ENCODE measurements at places on chromosomes 4 and X.
A peak's percentile ranks its signal among the peaks of the same experiment; 100 is the strongest.

- DNase-seq = no peak
Measured at GRCh38 chr4:185017964-185018772, at the start of gene HELT. Gene HELT (plus strand): TSS chr4:185018490. CDS start chr4:185018929, 439 bp downstream.

DNA sequence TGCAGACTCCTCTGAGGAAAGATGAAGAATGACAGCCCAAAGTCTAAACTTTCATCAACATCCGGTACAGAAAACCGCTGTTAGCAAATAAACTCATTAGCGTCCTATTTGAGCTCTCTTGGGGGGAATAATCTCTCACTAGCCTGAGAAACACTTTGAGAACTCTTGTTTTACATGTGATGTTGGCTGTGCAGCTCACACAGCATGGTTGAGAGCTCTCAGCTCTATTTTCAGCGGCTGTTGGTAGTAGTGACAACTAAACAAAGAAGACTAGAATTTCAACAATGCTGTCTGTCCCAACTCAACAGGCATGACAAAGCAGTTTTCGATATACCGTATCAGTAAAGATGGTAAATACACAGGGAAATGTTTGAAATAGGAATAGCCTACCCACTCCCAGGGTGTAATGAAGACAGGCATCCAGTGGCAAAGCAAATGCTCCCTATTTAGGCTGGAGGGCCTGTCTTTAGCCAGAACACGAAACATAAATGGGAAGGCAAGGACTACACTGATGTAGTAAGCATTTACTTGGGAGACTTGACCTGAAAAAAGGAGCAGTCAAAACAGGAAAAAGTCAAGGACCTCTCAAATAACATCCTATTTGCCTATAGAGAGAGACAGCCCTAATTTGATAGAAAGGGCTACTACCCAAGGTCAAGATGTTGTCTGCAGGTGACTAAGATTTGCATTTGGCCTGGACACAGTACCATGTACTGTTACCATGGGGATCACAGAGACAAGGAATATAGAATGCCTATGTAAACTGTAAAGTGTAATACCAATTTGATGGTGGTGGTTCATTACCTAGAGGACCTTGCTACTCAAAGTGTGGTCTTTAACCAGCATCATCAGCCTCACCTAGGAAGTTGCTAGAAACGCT is 60.4 kb downstream of the PPEF2 start:
- DNase-seq = no peak

DNA sequence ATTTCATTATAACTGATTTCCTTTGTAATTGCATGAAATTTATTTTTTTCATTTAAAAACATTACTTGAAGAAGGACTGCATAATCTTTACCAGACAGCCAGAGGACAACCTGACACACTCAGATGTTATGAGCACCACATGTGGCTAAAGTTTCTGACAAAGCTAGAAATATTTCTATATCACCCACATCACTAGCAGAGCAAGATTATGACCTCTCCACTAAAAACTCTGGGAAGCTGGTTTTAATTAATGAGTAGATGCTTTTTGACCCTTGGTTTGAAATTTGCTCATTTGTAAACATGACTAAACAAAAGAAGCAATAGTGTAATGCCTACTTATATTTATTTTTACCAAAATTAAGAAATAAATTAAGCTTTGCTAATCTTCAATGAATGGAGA is 661.5 kb upstream of the EPHA5 start:
- DNase-seq = no peak

DNA sequence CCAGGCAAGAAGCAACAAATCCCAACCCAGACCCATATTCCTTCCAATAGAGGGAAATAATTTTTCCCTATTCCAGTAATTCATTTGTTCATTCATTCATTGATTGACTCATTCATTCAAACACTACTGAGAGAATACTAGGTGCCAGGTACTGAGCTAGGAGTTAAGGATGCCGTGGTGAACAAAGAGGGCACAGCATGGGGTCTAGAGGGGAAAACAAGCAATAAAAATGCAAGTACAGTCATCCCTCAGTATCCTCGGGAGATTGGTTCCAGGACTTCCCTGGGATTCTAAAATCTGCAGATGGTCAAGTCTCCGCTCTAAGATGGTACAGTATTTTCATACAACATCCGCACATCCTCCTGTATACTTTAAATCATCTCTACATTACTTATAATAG is 18.7 kb downstream of the RASGEF1B start:
- no peak for DNase-seq

DNA sequence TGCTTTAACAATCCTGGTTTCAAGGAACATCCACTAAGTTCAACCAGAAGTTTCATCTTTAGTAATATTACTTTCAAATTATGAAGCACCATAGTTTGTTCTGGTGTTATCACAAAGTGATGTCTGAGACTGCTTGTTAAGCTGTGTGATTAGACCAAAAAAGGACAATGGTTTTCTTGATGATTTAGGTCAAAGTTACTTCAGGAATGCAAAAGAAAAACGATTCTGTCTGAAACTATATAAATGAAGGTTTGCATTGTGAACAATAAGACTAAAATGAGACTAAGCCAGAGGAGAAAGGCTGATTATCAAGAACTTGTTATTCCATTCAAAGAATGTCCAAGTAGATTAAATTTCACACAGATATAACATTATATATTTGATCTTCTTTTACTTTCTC is 122.4 kb upstream of the ETNPPL start:
- DNase-seq = no peak

- DNase-seq = no peak
Measured at GRCh38 chr4:34280131-34280530, 1964.2 kb downstream of the ARAP2 start.

- DNase-seq = no peak
Measured at GRCh38 chr4:186326391-186326790, 60.4 kb downstream of the F11 start.

GRCh38 chr4:89316211-89316610 is 8.6 kb upstream of the GPRIN3 start:
- no peak for DNase-seq

DNA sequence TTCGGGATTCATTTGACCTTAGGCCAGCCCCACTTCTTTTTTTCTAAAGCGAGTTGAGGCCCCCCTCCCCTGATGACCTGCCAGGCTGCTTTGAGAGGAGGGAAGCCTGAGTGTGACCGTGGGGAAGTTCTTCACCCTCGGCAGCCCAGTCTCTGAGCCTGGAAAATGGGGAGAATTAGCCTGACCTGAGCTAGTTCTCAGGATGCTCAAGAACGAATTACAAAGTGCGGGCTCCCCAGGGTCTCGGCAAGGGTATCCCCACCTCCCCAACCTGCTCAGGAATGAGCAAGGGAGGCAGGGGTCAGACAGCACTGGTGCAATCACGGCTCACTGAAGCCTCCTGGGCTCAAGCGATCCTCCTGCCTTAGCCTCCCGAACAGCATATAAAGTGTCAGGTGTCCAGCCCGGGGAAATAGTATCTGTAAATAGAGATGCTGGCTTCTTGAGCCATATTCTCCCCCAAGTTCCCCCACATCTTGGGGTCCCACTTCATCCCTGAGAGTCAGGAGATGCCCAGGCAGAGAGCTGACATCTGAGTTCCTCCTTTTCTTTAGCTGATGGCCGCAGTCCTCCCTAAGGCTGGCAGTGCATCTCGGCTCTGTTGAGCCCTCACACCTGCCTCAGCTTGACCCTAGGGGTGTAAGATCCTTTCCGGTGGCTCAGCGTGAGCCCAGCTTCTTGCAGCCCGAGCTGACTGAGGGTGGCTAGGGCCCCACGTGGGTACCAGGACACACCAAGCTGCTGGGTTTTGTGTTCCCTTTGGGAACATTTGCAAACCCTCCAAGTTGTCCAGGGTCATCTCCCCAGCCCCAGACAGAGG is 1.6 kb downstream of the DUSP9 start:
- DNase-seq = no peak

- DNase-seq = no peak
Measured at GRCh38 chrX:131739823-131740222, 195.9 kb downstream of the OR13H1 start.

- DNase-seq = no peak
Measured at GRCh38 chr4:98542011-98542410, 116.4 kb downstream of the TSPAN5 start.

DNA sequence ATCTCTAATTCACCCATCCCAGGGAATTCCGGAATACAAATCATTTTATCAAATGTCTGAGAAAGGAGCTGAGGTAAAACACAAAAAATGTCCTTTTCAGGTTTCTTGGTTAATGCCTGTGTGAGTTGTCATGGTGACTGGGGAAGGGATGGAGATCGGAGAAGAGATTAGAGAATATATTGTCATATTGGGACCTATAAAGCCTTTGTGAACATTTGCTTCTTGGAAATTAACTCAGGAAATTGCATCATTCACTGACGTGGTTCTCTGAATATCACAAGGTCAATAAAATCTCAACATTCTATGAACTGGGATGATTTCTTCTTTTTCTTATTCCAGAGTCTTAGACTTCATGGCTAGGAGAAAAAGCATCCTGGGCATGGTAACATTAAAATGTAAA is 174.8 kb upstream of the GLRA2 start:
- DNase-seq = no peak

DNA sequence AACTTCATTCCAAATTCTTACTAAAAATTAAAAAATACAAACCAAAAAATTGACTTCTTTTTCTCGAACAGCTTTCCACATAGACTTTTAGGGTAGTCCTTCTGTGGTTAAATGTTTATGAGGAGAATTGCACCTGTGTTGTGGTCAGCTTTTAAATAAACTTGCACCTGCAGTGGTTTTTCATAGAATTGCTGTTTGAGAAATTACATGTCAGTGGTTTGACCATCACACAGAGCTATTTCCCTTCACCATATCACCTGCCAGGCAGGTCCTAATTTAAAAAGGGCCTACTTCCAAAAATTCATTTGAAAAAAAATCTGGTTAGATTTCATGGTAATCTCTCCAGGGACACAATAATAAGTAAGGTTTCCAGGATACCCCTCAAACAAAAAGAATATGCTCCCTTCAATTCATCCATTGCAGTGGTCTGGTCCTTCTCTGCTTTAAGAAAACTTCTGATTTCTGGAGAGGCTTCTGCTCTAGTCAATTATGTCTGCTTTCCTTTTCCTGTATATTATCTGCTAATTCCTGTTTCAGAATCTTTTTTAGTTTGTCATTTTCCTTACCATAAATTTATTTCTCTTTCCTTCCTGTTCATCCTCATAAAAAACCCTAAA is 9.8 kb upstream of the UTP3 start:
- peak; percentile 11 for DNase-seq

DNA sequence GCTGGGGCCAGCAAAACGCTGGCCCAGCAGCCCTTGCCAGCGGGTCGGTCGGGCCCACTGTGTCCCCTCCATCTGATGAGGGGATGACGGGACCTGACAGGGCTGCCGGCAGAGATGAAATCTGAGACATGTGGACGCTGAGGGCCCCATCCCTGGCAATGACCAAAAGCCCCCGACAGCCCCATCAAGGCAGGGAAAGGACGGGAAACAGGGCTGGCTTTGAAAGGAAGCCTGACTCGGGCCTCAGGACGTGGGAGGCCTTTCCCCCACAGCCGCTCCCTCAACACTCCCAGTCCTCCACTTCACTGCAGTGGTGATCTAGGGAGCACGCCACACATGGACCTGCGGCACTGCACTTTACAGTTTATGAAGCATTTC is 202.4 kb downstream of the AFAP1 start:
- no peak for DNase-seq

DNA sequence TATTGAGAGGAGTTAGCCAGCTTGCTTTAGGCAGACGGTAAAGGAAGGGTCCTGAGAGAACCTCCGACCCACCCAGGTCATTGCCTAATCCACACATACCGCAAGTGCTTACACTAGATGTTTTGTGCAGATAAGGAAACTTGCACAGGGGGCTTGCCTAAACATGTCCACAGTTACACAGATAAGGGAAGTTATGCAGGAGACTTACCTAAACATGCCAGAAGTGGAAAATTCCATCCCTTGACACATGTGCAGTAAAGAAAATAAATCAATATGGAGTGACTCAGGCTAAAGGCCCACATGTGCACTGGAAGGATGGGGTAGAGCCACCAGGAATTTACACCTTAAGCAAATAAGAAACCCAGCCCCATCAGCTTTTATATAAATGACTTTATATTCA is 232.8 kb upstream of the HDX start:
- no peak for DNase-seq

All from CD4-positive, alpha-beta T cell treated with Interleukin-15 for 4 hours (primary cell).